Right renal pelvis (tissue), 4 donors: ENCODE measurements at places on chromosomes 16 and 17.

- DNase-seq = no peak
These were observed 26.2 kb downstream of the ABCC3 start for GRCh38 chr17:50660887-50661345.

DNA sequence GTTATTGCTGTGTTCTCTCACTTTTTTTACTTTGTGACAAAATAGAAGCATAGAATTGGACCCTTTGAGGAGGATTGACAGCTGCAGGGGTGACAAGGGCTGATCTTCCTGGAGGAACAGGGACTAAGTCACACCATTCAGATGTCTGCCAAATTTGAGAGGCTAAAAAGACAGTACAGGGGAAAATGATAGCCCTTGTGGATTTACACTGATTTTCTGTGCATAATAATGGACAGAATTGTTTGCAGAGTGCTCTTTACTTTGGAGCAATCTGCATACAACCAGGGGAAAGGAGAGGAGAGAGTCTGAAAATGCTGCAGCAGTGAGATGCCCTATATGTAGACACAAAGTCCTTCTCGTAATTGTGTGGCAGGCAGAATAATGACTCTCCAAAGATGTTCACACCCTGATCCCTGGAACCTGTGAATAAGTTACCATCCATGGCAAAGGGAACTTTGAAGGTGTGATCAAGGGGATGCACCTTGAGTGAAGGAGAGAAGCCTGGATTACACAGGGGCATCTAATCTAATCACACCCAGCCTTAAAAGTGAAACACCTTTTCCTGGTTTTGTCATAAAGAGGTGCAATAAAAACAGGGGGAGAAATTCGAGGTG, 221.4 kb upstream of the CPHXL start:
- no peak for DNase-seq

GRCh38 chr17:46883871-46884520, 32.6 kb downstream of the WNT9B start:
- DNase-seq = no peak

- no peak for DNase-seq
These were observed 77.2 kb downstream of the CNGB1 start for GRCh38 chr16:57893559-57894389.

DNA sequence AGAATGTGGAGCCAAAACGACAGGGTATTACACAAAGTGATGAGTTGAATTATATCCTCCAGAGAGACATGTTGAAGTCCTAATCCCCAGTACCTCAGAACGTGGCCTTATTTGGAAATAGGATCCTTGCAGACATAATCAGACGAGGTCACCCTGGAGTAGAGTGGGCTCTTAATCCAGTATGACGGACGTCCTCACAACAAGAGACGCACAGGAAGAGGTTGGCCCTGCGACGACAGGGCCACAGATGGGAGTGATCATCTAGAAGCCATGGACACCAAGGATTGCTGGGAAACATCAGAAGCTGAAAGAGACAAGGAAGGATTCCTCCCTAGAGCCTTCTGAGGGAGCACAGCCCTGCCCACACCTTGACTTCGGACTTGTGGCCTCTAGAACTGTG, 142.4 kb upstream of the AXIN2 start:
- no peak for DNase-seq

DNA sequence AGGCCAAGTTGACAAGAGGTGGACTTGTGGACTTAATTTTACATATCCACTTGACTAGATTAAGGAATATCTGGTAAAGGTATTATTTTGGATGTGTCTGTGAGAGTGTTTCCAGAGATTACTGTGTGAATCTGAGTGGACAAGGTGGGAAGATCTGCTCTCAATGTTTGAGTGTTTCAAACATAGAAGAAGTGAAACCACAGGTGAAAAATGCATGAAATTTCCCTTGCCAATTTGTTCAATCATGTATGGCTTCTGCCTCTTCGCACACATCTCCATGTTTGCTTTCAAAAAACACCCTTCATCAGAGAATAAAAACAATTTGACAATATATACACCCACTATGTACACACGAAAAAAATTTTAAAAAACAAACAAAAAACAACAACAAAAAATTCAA, 152.7 kb downstream of the SALL1 start:
- DNase-seq = no peak

- no peak for DNase-seq
These were observed 42.1 kb upstream of the DNAH17 start for GRCh38 chr17:78619334-78619733.

- no peak for DNase-seq
These were observed 15.1 kb downstream of the CCL4 start for GRCh38 chr17:36118477-36119353.

DNA sequence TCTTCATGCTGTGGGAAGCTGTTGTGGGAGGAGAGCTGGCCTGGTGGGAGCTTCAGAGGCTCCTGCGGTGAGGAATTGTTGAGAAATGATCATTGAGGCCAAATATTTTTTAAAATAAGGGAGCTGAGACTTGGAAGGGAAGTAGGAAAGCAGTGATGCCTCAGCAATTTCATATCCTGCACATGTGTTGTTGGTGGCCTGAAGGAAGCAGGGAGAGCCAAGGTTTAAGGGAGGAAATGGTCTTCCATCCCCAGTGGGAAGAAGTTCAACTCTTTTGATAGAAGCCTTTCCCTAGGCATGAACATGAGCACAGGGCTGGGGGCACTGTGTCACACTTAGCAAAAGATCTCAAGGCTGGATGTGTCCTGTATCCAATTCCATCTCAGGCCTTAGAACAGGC, at the start of gene CCL14:
CCL14 (minus strand) TSS at position 87 of the 400 bp plus-strand sequence; CDS start at position 7, 80 bp downstream.
- no peak for DNase-seq

GRCh38 chr17:18921912-18922451, 30.0 kb upstream of the SLC5A10 start:
- DNase-seq = no peak

DNA sequence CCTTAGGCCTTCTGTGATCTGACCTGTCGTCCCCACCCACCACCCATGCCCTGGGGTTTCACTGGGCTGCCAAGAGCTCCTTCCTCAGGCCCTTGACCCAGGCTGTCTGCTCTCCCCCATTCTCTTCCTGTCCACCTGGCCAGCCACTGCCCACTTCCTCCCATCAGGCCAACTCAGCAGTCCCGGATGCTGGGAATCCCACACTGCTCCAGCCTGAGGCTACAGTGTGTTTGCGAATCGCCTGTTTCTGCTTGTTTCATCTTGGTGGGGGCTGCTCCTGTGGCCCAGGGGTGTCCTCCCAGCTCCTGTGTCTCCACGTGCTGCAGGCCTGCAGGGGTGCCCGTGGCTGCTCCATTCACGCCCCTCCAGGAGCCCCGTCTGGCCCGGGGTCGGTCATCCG, 839 bp upstream of the METRN start:
- DNase-seq = no peak

DNA sequence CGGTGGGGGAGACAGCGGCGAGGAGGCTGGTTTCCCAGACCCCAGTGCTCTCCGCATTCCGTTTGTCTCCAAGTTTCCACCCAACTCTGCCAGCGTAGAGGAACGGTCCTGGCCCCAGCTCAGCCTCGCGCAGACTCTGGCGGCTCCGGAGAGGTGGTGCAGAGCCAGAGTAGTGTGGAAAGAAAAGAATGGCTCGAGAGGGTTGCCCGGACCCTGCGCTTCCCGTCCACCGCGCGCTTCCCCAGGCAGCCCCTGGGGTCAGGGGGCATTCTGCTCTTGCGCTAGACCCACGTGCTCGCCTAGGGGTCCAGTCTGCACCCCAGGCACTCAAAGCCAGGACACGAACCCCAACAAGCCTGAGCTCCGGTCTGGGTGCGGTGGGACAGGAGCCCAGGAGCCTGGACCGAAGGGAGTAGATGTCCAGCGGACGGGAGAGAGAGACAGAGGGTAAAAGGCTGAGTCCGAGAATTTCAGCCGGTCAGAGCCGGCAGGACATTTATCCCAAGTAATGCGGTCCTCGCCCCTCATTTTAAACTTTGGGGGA, 3.8 kb downstream of the PMP22 start:
- no peak for DNase-seq

DNA sequence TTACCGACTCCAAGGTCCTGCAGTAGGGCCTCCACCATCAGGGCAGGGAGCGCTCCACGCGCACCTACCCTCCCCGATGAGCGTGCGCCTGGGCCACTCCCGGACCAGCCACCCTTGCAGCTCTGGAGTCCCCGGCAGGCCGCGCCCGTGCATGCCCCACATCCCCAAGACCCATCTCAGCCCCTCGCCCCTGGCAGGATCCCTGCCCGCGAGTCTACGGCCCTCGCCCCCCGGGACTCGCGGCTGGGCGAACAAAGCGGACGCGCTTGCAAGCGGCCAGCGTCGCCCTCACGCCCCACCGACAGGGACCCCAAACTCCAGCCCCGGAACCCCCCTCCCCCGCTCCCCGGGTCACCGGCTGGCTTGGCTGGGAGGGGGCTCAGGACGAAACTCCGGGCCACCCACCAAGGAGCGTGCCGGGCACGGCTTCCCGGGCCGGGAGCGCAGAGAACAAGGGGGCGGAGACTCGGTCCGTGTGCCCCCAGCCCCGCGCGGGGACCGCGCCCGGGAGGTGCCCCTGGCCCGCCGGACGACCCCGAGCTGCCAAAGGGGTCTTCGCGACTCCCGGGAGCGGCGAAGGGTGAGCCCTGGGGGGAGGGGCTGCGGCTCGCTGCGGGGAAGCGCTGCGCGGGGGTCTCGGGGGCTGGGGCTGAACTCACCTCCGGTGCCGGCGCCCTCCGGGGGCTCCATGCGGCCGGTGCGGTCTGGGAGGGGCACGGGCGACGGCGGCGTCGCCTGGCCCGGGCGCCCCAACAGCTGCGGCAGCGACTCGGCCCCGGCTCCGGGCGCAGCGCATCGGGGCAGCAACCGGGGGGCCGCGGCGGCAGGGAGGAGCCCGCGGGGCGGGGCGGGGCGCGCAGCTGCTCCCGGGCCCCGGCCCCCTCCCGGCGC, at the start of gene DBNDD1:
DBNDD1 (minus strand) TSS at position 805 of the 891 bp plus-strand sequence; CDS start at position 690, 115 bp downstream.
- DNase-seq = no peak

DNA sequence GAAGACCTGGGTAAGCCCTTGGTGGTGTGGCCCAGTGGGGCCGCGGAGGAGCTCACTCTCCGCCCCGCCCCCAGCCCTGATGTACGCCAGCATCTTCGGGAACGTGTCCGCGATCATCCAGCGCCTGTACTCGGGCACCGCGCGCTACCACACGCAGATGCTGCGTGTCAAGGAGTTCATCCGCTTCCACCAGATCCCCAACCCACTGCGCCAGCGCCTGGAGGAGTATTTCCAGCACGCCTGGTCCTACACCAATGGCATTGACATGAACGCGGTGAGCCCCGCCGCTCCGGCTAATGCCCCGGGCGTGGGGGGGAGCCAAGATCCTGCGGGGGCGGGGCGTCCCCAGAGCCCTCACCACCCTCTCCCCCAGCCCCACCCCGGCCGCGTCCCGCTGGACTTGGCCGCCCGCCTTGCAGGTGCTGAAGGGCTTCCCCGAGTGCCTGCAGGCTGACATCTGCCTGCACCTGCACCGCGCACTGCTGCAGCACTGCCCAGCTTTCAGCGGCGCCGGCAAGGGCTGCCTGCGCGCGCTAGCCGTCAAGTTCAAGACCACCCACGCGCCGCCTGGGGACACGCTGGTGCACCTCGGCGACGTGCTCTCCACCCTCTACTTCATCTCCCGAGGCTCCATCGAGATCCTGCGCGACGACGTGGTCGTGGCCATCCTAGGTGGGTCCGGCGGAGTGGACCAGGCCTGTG, 12.1 kb upstream of the DCAF7 start:
- DNase-seq = no peak

- DNase-seq = no peak
These were observed 21.6 kb downstream of the CCDC182 start for GRCh38 chr17:57723427-57724025.

- no peak for DNase-seq
These were observed 4.6 kb upstream of the PLK1 start for GRCh38 chr16:23673971-23674614.

DNA sequence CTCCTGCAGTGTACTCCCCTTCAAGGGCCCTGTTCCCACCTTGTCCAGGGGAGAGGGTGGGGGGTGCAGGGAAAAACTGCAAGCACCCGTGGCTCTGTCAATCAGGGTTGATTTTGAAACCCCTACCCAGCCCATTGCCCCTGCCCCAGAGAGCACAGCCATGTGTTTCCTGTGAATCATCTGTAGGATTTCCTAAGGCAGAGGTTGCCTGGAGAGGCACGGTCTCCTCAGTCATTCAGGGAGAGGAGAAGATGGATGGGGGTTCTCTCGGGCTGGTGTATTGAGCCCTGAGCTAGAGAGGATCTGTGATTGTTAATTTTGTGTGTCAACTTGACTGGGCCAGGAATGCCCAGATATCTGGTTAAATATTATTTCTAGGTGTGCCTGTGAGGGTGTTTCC, 3.5 kb upstream of the AGRP start:
- no peak for DNase-seq

- DNase-seq = no peak
These were observed 132.3 kb upstream of the IRX3 start for GRCh38 chr16:54418903-54419302.
